Fibroblast of skin of right biceps (primary cell): ENCODE measurements at places on chromosomes 11 and 22.

- DNase-seq: no peak
These were observed 590 bp upstream of the TSPO start for GRCh38 chr22:43150731-43151206.

GRCh38 chr11:104637662-104638170 lies 260.5 kb downstream of the CASP12 start:
- no peak for DNase-seq

GRCh38 chr11:23961503-23962338 lies 535.1 kb upstream of the LUZP2 start:
- no peak for DNase-seq

- DNase-seq: peak; percentile 90
These were observed 64.6 kb downstream of the PANX1 start for GRCh38 chr11:94193288-94193687.

- DNase-seq: no peak
These were observed 14.3 kb upstream of the PMM1 start for GRCh38 chr22:41603873-41604332.

- DNase-seq: no peak
These were observed 795 bp downstream of the ZBTB3 start for GRCh38 chr11:62752994-62753735.

GRCh38 chr11:115500547-115501501 lies 3.4 kb downstream of the CADM1 start:
- DNase-seq: no peak

DNA sequence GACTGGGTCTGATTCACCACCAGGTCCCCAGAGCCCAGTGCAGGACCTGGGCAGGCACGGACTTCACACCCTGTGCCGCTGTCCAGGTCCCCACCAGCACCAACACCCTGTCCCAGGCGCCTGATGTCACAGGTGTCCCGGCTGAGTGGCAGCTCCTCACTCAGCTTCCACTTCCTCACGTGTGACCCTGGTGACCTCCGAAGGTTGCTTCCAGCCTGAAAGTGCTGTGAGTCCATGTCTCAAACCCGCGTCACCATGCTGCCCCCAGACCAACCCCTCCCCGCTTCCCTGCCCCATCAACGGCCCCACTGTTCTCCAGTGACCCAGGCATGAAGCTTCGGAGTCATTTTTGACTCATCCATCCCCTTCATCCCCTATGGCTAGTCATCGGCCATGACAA lies 25.7 kb upstream of the PICK1 start:
- DNase-seq: no peak

DNA sequence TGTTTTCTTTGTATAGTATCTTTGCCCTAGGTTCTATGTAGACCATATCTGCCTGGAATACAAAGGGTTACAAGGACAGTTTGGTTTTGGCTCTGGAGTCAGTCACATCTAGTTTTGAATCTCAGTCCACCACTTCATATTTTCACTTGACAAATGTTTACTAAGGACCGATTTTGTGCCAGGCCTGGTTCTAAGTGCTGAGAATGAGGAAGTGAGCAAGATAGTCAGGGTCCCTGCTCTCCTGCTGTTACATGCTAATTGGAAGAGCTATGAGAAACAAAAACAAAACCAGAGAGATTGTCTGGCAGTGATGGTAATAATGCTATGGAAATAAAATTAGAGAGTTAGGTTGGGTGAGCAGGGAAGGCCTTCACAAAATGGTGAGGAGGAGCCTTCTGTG lies 66.1 kb upstream of the ARHGAP20 start:
- no peak for DNase-seq

DNA sequence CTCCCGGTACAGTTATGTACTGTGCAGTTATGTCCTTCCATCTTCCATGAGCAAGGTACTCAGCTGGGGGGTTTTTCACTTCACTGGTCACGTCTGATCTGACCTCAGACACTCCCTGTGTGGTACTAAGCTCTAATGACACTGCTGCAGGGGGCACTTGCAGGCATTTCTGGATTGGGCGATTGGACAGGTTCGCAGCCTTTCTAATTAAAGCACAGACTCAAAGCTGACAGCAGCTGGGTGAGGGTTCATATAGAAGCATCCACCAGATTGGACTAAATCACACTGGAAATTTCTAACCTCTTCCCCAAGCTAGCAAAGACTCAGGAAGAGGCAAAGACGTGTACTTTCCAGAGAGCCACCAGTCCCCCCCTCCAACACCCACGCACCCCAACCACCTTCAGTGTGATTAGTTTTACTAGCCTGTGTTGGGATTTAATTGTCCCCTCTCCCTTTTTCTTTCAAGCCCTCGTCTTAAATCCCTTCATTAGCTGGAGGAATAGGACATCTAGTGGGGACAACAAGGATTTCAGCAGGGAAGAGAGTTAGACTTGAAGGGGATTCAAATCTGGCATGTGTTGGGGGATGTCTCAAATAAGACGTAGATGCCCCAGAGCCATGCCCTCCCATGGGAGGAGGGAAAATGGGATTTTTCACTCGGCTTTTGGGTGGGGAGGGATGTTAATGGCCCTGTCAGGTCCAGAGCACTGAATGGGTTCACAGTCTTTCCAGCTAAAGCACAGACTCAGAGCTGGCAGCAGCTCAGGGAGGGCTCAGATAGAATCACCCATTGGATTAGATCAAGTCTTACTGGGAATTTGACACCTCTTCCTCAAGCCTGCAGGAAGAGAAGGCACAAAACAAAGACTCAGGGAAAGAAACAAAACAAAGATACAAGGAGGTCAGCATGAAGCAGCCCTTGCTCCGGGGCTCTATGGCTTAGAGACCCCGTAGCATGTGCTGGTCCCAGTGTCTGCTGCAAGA lies 10.9 kb downstream of the INS start:
- peak; percentile 45 for DNase-seq

DNA sequence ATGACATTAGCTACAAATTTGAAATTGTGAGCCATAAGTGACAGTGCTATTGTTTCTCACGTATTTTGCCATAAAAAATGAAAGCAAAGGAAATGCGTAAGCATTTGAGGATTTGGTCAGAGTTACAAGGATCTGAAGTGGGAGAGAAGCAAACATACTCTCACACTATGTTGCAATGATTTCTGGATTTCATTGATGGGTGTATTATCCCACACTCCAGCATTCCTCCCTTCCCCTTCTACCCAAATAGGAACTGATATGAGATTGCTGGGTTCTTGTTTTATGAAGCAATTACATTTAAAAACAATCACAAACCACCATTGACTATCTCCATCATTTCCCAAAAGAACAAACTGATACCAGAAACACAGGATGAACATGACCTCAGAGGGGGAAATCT lies 314.0 kb upstream of the CTSC start:
- no peak for DNase-seq

DNA sequence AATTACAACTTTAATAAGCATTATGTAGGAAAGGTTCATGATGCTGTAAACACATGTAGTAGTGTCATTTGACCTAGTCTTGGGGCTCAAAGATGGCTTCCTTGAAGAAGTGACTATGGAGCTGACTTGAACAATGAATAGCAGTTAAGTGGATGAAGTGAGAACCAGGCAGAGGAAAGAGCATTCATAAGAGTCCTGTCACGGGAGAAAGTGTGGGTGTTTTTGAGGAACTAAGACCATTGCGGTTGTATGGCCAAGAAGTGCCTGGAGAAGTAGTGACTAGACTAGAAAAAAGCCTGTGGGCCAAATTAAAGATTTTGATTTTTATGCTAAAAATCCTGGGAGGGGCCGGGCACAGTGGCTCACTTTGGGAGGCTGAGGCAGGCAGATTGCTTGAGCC lies 7.2 kb upstream of the IL18BP start:
- no peak for DNase-seq

DNA sequence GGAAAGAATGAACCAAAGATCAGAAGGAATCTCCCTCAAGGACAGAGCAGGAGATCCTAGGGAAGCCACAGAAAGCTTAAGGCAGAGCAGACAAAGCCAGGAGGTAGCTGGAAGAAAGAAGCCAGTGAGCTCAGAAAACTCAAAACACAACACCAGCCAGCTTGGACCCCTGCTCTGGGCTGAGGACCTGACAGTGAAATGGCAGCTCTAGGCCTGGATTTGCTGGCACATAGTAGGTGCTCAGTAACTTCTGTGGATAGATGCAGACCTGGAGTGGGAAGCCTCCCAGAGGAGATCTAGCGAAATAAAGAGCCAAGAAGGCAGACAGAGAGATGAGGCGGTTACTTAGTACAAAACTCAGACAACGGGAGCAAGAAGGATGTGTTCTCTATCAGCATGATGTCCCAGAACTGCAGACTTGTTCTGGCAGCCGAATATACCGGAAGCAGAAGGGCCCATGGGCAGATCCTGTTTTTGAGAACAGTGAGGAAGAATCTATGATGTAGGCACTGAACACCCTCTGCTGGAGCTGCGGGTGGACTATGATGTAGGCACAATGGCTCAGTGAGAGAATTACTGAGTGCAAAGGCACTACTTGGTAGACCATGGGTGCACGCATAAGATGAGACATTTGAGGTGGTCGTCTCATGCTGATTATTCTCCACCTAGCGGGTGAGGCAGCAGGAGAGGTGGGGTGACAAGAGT lies 4.8 kb downstream of the ROBO4 start:
- DNase-seq: no peak

GRCh38 chr11:723120-723883 lies 17.3 kb downstream of the EPS8L2 start:
- DNase-seq: peak; percentile 55

GRCh38 chr22:44684506-44685383 lies 17.3 kb upstream of the PRR5 start:
- peak; percentile 90 for DNase-seq

GRCh38 chr22:41775976-41776375 lies 24.5 kb upstream of the CCDC134 start:
- no peak for DNase-seq

- peak; percentile 60 for DNase-seq
These were observed 15.9 kb downstream of the NUP98 start for GRCh38 chr11:3781423-3781822.

DNA sequence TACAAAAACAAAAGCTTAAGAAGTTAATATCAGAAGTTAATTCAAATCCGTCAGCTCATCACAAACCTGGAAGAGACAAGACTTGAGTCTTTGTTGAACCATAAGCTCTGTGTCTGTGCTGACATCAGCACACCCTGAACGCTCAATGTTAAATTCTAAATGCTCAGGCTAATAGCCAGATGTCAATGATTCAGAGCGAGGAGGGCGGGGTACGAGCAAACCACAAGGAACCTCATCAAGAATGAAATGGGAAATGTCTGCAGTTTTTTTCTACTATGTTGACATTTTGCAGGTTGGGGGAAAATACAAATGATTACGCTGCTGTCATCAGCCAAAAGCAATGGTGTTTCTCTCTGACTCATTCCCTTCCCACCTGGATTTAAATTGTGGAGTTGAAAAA lies 1057.2 kb downstream of the NTM start:
- DNase-seq: peak; percentile 91

DNA sequence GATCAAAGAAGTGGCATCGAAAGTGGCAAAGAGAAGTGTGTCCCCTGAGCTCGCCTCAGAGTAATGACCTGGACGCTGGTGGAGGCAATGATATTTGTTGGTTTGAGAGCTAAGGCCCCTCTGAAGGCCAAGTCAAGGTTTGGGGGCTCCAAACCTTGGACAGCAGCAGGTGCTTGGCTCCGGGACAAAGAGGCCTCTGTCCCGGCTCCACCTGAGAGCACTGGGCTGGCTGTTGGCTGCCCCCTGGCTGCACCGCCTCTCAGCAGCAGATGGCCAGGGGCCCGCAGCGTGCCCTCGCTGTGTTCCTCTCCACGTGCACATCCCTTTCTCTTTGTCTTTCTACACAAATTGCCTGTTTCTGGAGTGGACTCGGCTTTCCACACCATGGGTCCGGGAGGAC lies 301.3 kb downstream of the NTM start:
- no peak for DNase-seq
